ENCODE measurements at places on chromosomes 6 and 20.

- no peak for DNase-seq
- H3K36me3 ChIP-seq = no peaks in the 10 kb centered on the region
- H3K4me1 ChIP-seq = no peaks in the 10 kb centered on the region
Observed at GRCh38 chr20:23437126-23437899, 2.2 kb upstream of the CSTL1 start.

GRCh38 chr6:160070427-160070826 lies 51.2 kb upstream of the SLC22A1 start:
- peaks cover 85% of the 10 kb centered on the region for H3K36me3 ChIP-seq
- H3K4me1 ChIP-seq = peaks cover 64% of the 10 kb centered on the region
- no peak overlapping the region for H3K4me3 ChIP-seq
- DNase-seq = no peak
- peak overlapping the region; percentile 68 for H3K27ac ChIP-seq
- no peaks in the 10 kb centered on the region for H3K27me3 ChIP-seq

GRCh38 chr20:2624190-2624589 lies 28.2 kb upstream of the NOP56 start:
- DNase-seq = no peak
- no peak overlapping the region for H3K27ac ChIP-seq
- no peak overlapping the region for H3K4me3 ChIP-seq
- H3K4me1 ChIP-seq = no peaks in the 10 kb centered on the region

DNA sequence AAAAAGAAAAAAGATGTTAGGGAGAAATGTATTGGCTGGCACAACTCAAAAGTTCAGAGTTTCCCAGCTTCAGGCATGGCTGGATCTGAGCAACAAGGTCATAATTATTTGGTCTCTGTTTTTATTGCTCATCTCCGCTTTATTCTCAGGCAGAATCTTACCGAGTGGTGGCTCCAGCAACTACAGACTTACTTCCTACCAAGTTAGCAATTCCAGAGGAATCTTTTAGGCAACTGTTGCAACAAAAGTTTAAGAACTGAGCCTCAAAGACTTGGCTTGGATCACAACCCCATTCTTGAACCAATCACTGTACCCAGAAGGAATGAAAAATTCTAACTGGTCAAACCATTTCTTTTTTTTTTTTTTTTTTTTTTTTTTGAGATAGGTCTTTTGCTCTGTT lies 35.5 kb upstream of the NCOA3 start:
- H3K4me3 ChIP-seq = no peak overlapping the region
- no peak overlapping the region for H3K27ac ChIP-seq
- no peaks in the 10 kb centered on the region for H3K36me3 ChIP-seq

- no peaks in the 10 kb centered on the region for H3K27me3 ChIP-seq
- H3K4me3 ChIP-seq = no peak overlapping the region
- H3K36me3 ChIP-seq = no peaks in the 10 kb centered on the region
- no peak for DNase-seq
- H3K4me1 ChIP-seq = no peaks in the 10 kb centered on the region
- H3K27ac ChIP-seq = no peak overlapping the region
Observed at GRCh38 chr6:147870506-147871110, 362.1 kb downstream of the SAMD5 start.

- peaks cover 39% of the 10 kb centered on the region for H3K27me3 ChIP-seq
- no peaks in the 10 kb centered on the region for H3K4me1 ChIP-seq
- DNase-seq = peak; percentile 45
- H3K4me3 ChIP-seq = no peak overlapping the region
- no peaks in the 10 kb centered on the region for H3K36me3 ChIP-seq
- no peak overlapping the region for H3K27ac ChIP-seq
Observed at GRCh38 chr6:1424306-1424927, 35.0 kb downstream of the FOXF2 start.

DNA sequence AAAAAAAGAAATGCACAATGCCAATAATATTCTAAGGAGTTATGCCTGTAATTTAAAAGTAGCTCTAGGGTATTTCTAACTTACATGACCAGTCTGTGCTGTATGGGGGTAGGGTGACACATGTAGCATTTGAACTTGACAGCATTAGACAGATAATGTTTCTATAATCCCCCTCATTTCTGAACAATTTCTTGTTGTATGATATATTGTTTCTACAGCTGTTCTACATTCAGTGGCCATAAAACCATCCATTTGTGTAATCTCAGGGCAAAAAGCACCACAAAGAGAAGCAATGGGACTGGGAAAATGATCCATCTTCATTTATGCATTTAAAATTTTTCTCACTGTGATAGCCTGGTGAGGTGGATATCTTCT lies 767.8 kb downstream of the TFAP2A start:
- no peak overlapping the region for H3K27ac ChIP-seq
- H3K4me1 ChIP-seq = no peaks in the 10 kb centered on the region
- H3K27me3 ChIP-seq = no peaks in the 10 kb centered on the region

GRCh38 chr6:70292193-70292592 lies 10.7 kb downstream of the COL9A1 start:
- H3K4me1 ChIP-seq = no peaks in the 10 kb centered on the region
- H3K36me3 ChIP-seq = no peaks in the 10 kb centered on the region
- no peak overlapping the region for H3K4me3 ChIP-seq
- DNase-seq = no peak
- H3K27me3 ChIP-seq = peaks cover 4% of the 10 kb centered on the region
- H3K27ac ChIP-seq = no peak overlapping the region

GRCh38 chr6:2047855-2048254 lies 197.6 kb downstream of the GMDS start:
- no peaks in the 10 kb centered on the region for H3K27me3 ChIP-seq
- H3K27ac ChIP-seq = no peak overlapping the region
- H3K36me3 ChIP-seq = peaks cover 2% of the 10 kb centered on the region

GRCh38 chr6:89355511-89356194 lies 3.1 kb upstream of the UBE2J1 start:
- peaks cover 3% of the 10 kb centered on the region for H3K36me3 ChIP-seq
- H3K4me3 ChIP-seq = no peak overlapping the region
- no peak for DNase-seq
- peaks cover 72% of the 10 kb centered on the region for H3K4me1 ChIP-seq
- no peaks in the 10 kb centered on the region for H3K27me3 ChIP-seq

- peaks cover 18% of the 10 kb centered on the region for H3K4me1 ChIP-seq
- no peak overlapping the region for H3K4me3 ChIP-seq
- no peak for DNase-seq
- H3K36me3 ChIP-seq = no peaks in the 10 kb centered on the region
- H3K27me3 ChIP-seq = no peaks in the 10 kb centered on the region
Observed at GRCh38 chr6:71229477-71229876, 59.1 kb upstream of the OGFRL1 start.

DNA sequence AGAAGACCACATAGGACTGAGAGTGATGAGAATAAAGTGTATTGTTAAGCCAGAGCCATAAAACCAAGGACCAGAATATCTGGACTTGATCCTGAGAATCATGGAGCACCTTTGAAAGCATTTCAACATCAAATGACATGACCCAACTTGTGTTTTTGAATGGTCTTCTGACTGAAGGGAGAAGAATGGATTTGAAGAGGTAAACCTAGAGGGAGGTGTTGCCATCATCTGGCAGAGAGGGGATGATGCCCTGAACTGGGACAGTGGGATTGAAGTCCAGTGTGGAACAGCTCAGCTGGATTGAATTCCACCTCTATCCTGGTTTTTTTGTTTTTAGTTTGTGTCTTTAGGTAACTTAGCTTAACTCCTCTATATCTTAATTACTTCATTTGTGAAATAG lies 570.0 kb downstream of the TBC1D32 start:
- H3K27me3 ChIP-seq = no peaks in the 10 kb centered on the region
- DNase-seq = no peak
- H3K36me3 ChIP-seq = no peaks in the 10 kb centered on the region
- H3K27ac ChIP-seq = no peak overlapping the region

- H3K27me3 ChIP-seq = no peaks in the 10 kb centered on the region
- no peak overlapping the region for H3K4me3 ChIP-seq
- peak overlapping the region; percentile 22 for H3K27ac ChIP-seq
- H3K4me1 ChIP-seq = peaks cover 29% of the 10 kb centered on the region
Observed at GRCh38 chr6:149723771-149724417, 6.0 kb upstream of the LATS1 start.

- peaks cover 54% of the 10 kb centered on the region for H3K4me1 ChIP-seq
- no peak for DNase-seq
- H3K4me3 ChIP-seq = no peak overlapping the region
- peaks cover 3% of the 10 kb centered on the region for H3K27me3 ChIP-seq
- H3K36me3 ChIP-seq = peaks cover 6% of the 10 kb centered on the region
Observed at GRCh38 chr6:37822851-37823682, 3.5 kb downstream of the ZFAND3 start.

- no peaks in the 10 kb centered on the region for H3K4me1 ChIP-seq
- no peak for DNase-seq
- no peak overlapping the region for H3K4me3 ChIP-seq
- peaks cover 16% of the 10 kb centered on the region for H3K36me3 ChIP-seq
Observed at GRCh38 chr20:25452333-25452732, 44.9 kb downstream of the GINS1 start.

Data from activated naive CD4-positive, alpha-beta T cell treated with anti-CD3 and anti-CD28 coated beads, Interleukin-2, amount 10 ng/mL, durations not matched to agents 7 days and 5 days (primary cell).